ENCODE measurements at places on chromosomes 13 and 19.

DNA sequence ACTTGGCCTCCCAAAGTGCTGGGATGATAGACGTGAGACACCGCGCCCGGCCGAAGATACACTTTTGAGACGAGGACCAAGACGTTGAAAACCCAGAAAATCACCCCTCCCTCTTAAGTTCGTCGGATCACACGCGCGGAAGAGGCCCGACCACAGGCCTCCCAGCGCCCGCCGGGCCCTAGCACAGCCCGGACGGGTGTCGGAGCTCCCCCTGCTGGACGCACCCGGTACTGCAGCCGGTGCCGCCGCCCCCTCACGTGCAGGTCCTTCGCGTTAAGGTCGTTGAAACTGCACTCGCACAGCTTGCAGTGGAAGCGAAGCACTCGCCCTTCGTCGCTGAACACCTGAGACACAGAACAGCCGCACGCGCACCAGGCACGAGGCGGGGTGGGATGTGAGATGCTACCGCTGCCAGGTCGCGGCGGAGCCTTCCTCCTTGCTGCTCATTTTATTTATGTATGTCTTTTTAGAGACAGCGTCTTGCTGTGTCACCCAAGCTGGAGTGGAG, 35.7 kb upstream of the MATK start:
- DNase-seq, result no peak

DNA sequence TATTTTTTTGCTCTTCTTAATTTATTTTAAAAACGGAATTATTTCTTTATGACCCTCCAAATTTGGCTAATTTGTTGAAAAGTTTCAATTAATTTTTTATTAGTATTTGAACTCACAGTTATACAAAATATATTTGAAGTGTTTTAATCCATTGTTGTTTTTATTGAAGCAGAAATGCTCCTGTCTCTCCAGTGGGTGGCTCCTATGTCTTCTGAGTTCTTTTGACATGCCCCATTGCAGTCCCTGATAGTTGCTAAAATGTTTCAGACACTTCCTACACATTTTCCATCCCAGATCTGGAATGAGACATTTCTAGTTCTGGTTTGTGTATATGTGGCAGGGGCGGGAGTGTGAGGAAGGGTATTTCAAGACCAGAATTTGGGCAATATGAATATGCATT, 579.4 kb upstream of the PRR20A start:
- peak; percentile 33 for DNase-seq

DNA sequence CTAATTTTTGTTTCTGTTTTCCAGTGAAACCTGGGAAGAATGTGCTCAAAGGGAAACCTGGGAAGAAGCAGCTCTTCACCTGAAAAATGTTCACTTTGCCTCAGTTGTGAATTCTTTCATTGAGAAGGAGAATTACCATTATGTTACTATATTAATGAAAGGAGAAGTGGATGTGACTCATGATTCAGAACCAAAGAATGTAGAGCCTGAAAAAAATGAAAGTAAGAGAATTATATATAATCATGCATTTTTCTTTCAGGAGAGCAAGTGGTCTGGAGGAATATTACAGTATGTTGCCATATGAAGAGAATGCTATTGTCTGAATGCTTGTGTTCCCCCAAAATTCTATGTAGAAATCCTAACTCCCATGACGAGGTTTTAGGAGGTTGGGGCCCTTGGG, 3.4 kb downstream of the NUDT15 start:
- DNase-seq, result no peak

DNA sequence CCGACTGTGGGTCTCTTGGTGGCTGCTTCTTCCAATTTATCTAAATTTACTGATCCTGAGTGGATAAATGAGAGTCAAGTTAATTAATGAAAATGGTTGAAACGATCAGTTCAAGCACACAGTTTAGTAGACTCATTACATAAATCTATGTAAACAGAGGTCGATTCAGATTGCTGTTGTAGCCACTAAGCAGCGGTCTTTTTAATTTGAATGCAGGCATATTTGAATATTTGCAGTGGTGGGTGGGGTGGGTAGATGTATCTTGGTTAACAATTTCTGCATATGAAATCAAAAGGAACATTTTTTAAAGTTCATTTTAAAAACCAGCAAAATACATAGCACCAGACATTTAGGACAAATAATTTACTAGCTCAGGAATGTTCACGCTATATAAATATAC, 325.9 kb downstream of the KLF12 start:
- no peak for DNase-seq

- no peak for DNase-seq
These were observed 77.0 kb downstream of the CAB39L start for GRCh38 chr13:49366841-49367240.

GRCh38 chr13:73835138-73835721, 299.0 kb downstream of the KLF12 start:
- DNase-seq, result peak; percentile 51

GRCh38 chr13:90838317-90838960, 509.0 kb upstream of the MIR17HG start:
- no peak for DNase-seq

DNA sequence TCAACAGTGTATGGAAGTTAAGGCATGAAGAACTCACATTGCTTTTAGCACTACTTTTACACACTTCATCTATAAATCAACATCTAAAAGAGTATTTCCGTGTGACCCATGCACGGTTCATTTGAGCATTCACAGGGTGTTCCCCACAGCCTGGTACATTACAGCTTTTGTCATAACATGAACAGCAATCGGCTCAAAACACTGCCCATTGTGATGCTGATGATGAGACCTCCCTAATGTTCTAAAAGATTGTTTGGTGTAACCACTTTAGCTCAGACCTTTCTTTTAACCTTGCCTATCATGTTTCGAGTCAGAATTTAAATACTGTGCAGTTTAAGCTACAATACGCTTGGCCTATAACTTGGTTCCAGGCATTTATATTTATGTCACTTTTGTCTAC, 4.1 kb upstream of the KLF5 start:
- DNase-seq, result no peak

DNA sequence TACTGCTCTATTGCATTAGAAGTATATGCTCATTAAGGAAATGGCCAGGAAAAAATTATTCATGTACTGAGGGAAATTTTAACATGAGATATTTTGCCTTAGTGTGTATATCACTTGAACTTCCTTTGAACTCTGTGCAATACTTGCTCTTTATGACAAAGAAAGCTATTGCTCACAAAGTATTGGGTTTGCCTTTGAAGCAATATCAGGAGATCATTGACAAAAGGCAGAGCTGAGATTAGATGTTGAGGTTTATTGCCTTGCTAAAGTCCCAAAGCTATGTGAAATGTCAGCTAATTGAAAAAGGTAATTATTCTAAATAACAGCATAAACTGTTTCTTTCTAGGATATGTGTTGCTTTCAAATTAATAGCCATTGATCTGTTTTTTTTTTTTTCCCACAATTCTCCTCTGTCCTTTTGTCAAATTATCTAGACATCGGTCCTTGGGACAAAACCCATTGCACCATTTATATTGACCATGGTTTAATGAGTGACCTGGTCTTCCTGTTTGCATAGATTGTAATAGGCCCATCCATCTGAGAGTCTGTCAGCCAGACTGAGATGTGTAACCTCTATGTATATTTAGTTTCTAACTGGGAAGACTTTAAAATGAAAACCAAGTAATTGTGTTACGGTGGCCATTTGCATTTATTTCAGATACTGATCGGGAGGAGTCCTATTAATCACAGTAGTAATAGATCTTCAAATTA, 752.7 kb upstream of the GPC6 start:
- no peak for DNase-seq

DNA sequence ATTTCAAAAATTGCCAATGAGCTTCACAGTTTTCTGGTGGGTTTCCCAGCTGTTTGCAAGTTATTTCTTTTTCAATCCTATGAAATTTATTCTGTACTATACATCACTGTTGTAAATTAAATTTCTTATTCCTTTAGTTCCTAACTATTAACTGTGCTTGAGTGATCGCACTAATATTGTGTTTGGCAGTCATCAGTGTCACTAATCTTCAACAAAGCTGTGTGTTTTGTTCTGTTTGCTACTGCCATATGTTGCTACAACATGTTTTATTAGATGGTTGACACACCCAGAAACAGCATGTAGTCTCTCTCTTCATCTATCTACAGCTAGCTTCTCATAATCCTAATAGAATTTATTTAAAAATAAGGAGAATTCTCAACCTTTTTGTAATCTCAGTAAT, 453.6 kb upstream of the PRR20A start:
- DNase-seq, result no peak

DNA sequence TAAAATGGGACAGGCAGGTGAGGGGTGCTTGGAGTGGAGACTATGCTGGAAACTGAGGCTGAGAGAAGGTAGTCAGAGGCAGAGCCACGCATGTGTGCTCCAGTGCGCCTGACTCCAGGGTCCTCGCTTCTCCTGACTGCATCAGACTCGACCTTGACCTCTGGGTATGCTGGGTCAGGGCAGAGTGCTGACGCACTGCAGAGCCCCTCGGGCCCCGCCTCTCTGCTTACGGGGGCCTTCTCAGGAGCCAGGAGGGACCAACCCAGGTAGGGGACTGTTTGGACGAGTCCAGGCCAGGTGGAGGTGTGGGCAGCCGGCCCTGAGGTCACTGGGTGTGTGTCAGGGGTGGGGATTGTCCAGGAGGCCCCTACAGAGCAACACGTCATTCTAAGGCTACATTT, 22.9 kb upstream of the SLC7A10 start:
- DNase-seq, result no peak

GRCh38 chr19:37829526-37829925, 50.1 kb upstream of the ZNF573 start:
- no peak for DNase-seq

GRCh38 chr13:75356421-75356820, 125.5 kb downstream of the TBC1D4 start:
- no peak for DNase-seq

- DNase-seq, result peak; percentile 40
These were observed 689 bp downstream of the DCUN1D2 start for GRCh38 chr13:113489549-113490495.

DNA sequence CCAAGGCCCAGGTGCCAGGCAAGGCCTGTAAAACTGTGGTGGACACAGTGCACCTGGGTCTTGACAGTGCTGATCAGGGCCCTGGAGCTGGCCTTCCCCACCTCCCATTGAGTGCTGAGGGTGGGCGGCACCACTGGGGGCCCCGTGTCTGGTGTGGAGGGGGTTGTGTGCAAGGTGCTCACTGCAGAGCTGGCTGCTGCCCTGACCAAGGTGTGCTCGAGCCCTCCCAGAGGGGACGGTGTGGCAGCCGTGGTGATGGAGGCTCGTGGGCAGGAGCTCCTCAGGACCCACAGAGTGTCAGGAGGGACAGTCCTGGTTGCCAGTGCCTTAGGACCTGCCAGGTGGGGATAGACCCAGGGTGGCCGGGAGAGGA, 23.0 kb downstream of the ATP4B start:
- DNase-seq, result no peak

DNA sequence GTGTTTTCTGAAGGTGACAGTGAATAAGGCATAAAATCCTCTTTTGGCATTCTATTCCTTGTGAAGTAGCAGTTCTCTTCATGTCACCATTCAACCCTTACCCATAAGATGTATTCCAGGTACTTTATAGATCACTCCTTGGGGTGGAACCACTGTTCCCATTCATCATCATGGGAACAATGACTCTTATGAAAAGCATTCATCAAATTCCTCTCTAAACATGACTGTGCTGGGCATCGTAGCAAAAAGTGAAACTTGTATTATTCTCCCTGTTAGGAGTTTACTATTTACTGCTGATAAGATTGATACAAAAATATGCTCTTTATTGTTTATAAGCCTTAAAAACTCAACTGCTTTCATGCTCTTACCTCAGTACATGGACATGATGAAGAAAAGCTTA, 793.4 kb downstream of the LIG4 start:
- no peak for DNase-seq

- no peak for DNase-seq
These were observed 26.3 kb upstream of the KLF2 start for GRCh38 chr19:16298334-16298733.

- no peak for DNase-seq
These were observed 3.8 kb downstream of the COMMD6 start for GRCh38 chr13:75533861-75534260.

DNA sequence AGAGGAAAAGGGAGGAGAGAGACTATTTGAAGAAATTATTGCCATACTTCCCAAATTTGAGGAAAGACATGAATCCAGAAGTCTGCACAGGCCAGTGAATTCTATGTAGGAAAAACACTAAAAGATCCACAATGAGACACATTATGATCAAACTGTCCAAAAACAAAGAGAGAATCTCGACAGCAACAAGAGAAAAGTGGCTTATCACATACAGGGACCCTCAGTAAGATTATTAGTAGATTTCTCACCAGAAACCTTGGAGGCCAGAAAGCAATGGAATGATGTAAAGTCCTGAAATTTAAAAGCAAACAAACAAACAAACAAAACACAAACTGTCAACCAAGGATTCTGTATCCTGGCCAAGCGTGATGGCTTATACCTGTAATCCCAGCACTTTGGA, 55.7 kb upstream of the IL17D start:
- no peak for DNase-seq

- DNase-seq, result no peak
These were observed 51.7 kb downstream of the RXFP2 start for GRCh38 chr13:31790992-31791391.

DNA sequence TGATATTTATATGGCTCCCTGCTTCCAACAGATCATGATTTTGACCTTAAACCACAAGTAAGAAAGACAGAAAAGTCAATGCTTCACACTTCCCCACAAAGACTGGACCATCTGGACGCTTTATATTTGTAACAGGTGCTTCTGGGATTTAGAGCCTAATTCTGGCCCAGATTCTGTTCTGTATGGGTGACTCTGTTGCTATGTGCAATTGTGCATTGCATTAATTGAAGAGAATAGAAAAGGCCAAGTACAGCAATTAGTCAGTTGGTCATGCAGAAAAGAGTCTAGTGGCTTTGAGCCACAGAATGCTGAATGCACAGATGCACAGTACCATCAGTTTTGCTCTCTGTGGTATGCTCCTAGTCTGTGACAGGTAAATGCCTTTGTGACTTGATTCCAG, 657.4 kb upstream of the ATXN8OS start:
- no peak for DNase-seq

GRCh38 chr13:46745062-46745461, 51.9 kb downstream of the ESD start:
- DNase-seq, result no peak

DNA sequence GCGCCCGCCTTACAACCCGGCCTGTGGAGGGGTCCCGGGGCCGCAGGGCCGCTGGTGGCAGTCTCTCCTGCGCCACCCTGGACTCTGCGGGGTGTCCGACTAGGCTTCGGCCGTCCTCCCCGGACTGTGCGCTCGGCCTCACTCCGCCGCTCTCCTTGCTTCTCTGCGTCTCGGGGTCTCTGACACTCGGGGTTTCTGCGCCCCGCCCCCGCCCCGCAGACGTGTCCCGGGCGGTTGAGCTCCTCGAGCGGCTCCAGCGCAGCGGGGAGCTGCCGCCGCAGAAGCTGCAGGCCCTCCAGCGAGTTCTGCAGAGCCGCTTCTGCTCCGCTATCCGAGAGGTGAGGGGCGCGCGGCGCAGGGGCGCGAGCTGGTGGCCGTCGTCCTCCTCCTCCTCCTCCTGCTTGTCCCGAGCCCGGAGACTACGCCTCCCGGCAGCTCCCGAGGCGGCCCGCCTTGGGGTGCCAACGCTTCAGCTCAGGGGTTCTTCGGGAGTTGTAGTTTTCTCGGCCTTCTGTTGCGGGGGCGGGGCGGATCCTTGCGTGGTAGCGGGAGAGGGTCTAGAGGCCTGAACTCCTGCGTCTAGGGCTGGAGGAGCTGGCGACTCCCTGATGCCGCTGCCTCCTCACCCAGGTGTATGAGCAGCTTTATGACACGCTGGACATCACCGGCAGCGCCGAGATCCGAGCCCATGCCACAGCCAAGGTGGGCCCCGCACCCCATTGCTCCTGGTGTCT, 627 bp downstream of the LIN7B start:
- DNase-seq, result no peak

- no peak for DNase-seq
These were observed 23.3 kb downstream of the LAMP1 start for GRCh38 chr13:113320226-113320875.
